ENCODE measurements at places on chromosomes 12 and 14.

GRCh38 chr12:119642986-119643385 lies 24.9 kb upstream of the PRKAB1 start:
- no peak for DNase-seq

- DNase-seq: no peak
Observed at GRCh38 chr12:116603546-116604177, 44.5 kb downstream of the MAP1LC3B2 start.

- no peak for DNase-seq
Observed at GRCh38 chr12:57044889-57045288, 5.0 kb downstream of the MYO1A start.

DNA sequence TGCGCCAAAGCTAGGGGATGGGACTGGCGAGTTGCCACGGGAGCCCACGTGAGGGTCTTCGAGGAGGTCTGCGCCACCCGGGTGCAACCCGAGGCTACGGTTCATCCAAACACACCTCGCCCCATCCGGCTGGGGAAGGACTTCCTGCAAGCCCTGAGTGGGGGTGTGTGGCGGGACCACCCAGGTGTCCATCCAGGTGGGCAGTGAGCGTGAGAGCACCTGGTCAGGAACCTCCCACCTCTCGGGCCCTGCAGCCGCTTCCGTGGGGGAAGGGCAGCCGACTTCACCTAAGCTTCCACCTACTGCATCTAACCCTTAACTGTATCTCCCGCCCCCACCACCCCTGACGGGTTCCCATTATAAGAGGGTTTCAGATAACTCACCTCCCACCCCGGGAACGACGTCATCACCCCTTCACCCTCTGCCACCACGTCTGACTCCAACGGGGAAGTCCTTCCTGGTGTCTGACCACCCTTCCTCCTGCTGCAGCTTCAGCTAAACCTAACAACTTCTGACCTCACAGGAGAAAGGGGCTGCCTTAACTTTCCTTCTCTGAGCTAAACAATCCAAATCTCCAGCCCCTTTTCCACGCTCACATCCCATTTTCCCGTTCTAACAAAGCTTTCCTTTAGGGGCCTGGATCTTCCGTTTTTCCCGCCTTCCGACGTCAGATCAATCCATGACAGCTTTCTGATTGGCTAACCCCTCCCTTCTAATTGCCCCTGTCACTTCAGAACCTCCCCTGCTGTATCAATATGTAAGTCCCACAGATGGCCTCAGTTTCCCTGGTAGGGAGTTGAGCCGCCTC lies 27.4 kb upstream of the SMUG1 start:
- DNase-seq: peak; percentile 82

GRCh38 chr14:92954933-92955332 lies 32.0 kb downstream of the CHGA start:
- DNase-seq: no peak

- DNase-seq: no peak
Observed at GRCh38 chr12:90972226-90972625, 17.2 kb upstream of the CCER1 start.

GRCh38 chr12:127170226-127171180 lies 1096.5 kb upstream of the TMEM132C start:
- no peak for DNase-seq

DNA sequence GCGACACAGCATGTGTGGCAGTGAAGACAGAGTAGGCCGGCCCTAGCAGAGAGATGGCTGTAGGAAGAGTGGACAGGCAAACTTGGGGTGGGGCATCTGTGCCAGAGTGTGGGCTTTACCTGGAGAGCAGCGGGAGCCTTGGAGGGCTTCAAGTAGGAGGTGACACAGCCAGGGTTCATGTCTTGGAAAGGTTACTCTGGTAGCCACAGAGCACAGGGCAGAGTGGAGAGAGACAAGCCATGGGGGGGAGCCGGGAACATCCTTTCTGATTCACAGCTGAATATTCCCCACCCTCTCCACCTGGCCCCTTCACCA lies 53.5 kb upstream of the DIO3 start:
- no peak for DNase-seq

GRCh38 chr14:89959853-89960445 lies 4.2 kb downstream of the TDP1 start:
- no peak for DNase-seq

DNA sequence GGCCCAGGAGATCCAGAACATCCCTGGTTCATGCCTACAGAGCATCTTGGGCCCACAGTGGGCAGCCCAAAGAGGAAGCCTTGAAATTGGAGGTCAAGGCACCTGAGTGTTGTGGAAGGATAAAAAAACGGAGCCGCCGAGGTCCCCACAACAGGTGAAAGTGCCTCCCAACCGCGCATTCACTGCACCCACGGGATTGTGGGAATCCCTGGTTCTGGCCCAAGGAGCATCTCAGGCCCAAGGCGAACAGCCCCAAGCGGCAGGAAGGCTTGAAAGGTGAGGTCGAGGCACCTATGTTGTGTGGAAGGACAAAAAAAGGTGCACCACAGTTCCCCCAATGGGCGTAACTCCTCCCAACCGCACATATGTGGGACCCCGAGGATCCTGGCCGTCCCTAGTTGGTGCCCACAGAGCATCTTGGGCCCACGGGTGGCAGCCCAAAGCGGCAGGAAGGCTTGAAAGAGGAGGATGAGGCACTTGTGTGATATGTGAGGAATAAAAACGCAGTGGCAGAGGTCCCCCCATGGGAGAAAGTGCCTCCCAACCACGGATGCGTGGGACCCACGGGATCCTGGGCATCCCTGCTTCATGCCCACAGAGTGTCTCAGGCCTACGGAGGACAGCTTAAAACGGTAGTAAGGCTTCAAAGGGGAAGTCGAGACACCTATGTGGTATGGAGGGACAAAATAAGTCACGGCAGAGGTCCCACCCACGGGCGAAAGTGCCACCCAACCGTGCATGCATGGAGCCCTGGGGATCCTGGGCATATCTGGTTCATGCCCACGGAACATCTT lies 583.9 kb downstream of the ALG10 start:
- no peak for DNase-seq

DNA sequence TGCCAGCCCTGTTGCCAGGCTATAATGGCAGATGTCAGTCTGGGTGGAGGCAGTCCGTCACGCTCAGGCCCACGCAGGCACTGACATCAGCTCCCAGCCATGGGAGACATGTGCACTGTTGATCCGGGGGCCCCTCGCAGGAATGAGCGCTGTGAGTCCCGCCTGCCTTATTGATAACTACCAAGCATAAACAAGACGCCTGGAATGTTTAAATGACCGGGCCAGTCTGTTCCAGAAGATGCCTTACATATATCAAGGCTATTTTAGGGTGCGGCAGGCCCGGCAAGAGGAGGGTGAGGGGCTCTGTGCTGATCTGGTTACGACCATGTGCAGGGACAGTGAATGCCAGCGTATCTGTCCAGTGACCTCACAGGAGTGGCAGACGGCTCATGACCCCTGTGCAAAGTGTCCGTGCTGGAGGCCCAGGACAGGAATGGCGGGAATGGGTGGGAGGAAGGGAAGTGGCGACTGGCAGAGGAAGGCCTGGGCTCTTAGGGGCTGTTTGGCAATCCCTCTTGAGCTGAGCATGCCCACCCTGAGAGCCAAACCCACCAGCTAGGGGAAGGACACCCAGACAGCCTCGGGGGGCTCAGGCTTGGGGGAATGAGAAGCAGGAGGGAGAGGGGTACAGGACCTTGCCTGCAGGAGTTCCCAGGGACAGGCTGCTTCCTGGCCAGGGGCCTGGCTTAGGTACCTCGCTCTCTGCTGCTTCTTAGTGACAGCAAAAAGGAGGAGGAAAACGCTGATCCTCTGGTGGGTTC lies 49.3 kb downstream of the DLK1 start:
- DNase-seq: no peak

DNA sequence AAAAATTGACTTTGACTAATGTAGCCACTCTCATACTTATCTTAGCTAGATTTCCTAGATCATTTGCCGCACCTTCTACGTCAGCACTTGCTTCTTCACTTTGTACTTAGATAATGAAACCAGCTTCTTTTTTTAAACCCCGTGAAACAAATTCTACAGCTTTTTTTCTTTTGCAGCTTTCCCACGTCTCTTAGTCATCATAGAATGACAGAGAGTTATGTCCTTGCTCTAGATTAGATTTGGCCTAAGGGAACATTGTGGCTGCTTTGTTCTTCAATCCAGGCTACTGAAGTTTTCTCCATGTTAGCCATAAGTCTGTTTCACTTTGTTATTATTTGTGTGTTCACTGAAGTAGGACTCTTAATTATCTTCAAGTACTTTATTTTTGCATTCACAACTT lies 94.9 kb downstream of the SLCO1A2 start:
- no peak for DNase-seq

- no peak for DNase-seq
Observed at GRCh38 chr12:20248646-20249045, 119.7 kb upstream of the PDE3A start.

DNA sequence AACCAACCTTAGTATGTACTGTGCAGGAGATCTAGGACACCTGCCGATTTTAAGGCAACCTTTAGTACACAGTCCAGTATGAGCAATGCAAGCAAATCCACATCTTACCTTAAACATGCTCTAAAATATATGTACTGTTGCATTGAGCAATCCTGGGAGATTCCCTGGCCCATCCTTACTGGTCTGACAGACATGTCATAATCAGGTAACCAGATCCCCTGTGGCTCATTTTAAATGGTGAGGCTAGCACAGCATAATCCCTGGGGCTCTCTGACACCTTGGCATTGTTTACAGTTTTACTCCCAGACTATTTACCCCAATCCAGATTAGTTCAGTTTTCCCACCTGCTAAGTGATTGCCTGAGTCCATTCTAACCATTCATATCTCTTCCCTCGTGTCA lies 15.1 kb downstream of the BMAL2 start:
- no peak for DNase-seq

GRCh38 chr14:81449576-81449975 lies 49.5 kb upstream of the STON2 start:
- no peak for DNase-seq

DNA sequence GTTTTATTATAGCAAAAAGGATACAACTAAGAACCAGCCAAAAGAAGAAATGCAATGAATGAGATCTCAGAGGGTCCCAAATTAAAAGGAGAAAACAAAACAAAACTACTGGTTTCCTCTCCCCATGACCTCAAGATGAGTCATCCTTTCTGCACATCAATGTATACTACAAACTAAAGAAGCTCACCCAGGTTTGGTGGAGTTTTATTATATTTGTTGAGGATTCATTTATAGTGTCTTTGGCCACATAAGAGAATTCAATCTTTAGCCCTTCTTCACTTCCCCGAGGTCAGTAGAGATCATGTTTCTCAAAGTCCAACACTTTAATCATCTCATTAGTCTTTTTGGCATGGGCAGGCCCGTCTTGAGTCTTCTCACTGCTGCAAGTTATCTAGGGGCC lies 210.6 kb downstream of the SLC6A15 start:
- DNase-seq: no peak

- DNase-seq: no peak
Observed at GRCh38 chr12:58818546-58818945, 101.8 kb downstream of the LRIG3 start.

DNA sequence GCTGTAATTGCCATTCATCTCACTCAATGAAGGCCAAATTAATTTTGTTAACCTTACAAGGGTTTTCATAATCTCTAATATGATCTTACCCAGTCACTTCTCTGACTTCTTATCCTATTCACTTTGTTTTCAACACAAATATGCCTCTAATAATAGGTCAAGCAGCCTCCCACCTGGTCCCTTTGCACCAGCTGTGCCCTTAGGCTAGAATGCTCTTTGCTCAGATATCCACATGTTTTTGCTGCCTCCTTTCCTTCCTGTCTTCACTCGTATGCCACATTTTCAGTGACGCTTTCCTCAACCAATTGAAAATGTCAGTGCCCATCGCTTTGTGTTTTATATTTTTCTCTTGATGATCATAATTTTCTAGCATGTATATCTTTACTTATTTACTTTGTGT lies 106.4 kb upstream of the SYT10 start:
- DNase-seq: no peak

- DNase-seq: no peak
Observed at GRCh38 chr12:49093792-49094159, 825 bp downstream of the DHH start.

- DNase-seq: no peak
Observed at GRCh38 chr12:22677781-22678574, 53.0 kb downstream of the ETNK1 start.

DNA sequence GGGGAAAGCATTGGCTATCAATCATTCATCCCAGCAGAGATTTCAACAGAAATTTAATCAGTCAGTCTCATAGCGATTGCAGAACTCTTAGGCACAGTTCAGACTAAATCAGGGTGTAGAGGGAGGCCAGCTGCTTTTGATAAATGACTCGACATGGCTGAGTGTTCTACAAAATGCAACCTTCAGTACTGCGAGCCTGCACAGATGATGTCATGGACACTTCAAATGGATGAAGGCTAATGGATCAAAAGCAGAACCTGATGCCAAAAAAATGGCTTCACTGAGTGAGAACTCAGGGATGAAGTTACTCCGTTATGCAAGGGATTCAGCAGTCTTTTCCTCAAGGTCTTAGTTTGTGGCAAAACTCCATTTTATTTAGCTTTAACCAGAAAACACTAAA lies 167.3 kb downstream of the DACT1 start:
- no peak for DNase-seq

GRCh38 chr12:56804169-56804568 lies 41.0 kb downstream of the HSD17B6 start:
- peak; percentile 20 for DNase-seq

GRCh38 chr12:110289044-110289710 lies 8.1 kb downstream of the ATP2A2 start:
- DNase-seq: no peak

- peak; percentile 63 for DNase-seq
Observed at GRCh38 chr12:57983146-57983857, 41.9 kb downstream of the ATP23 start.

GRCh38 chr14:57462551-57462950 lies 31.1 kb downstream of the CCDC198 start:
- no peak for DNase-seq

DNA sequence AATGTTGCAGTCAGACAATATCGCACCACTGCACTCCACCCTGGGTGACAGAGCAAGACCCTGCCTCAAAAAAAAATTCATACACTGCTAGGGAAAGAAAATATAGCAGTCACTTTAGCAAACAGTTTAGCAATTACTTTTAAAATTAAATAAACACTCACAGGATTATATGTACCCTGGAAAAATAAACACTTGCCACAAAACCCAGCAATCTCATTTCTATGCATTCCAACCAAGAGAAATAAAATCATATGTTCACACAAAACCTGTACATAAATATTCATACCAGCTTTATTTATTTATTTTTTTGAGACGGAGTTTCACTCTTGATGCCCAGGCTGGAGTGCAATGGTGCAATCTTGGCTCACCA lies 20.2 kb downstream of the ATXN2 start:
- no peak for DNase-seq

- DNase-seq: peak; percentile 82
Observed at GRCh38 chr14:99605299-99605961, 1.4 kb upstream of the CCDC85C start.

- no peak for DNase-seq
Observed at GRCh38 chr12:22967171-22967570, 342.2 kb downstream of the ETNK1 start.

GRCh38 chr14:102495491-102496330 lies 13.9 kb downstream of the ANKRD9 start:
- no peak for DNase-seq

DNA sequence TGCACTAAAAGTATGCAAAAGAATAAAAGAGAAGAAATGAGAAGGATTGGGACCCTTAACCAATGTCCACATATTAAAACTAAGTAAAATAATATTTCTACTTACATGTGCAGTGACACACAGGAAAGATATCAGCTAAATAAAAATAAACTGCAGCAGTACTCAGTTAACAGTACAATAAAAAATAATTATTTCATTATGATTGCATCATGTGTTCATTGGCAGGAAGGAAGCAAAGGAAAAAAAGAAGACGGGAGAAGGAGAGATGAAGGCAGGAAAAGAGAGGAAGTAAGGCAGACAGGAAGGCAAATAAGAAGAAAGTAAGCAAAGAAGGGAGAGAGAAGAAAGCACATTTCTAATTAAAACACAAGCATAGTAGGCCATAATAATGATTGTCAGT lies 33.0 kb downstream of the RASSF9 start:
- no peak for DNase-seq

All from activated naive CD4-positive, alpha-beta T cell treated with anti-CD3 and anti-CD28 coated beads for 36 hours (primary cell).